ENCODE measurements at places on chromosomes 5 and 9.

DNA sequence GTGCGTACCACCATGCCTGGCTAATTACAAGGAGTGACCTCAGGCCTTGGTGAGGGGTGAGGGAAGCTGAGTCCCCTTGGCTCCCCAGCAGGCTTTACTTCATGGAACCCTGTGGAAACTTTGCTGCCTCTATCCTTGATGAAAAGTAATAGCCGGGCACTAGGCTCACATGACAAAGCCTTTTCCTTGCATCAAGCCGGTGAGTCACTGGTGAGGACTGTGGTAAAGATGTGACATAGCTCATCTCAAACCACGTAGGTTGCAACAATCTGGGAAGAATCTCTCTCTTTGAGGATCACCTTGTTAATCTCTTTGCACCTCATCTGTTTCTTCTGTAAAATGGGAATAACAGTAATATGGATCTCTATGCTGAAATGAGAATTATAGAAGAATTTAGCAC lies 116.3 kb upstream of the SLC25A48 start:
- no peak for DNase-seq

DNA sequence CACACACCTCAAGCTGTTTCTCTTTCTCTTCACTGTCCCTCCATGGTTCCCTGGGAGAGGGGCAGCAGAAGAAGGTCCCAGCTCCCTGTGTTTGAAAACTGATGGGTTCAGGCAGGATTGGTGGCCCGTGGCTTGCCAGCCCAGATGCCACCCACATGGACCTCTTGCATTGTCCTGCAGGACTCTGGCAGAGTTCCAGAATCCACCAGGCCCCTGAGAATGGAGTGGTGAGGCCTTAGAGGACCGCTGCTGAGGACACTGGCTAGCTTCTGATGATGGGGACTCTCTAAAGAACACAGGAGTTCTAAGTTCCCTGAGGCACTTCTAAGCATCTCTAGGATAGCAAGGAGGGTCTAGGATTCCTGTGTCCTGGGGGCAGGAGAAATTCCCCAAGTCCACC lies 24.8 kb downstream of the CTSL start:
- no peak for DNase-seq

GRCh38 chr5:177111720-177112394 lies 21.7 kb upstream of the NSD1 start:
- DNase-seq, result no peak

- DNase-seq, result no peak
Observed at GRCh38 chr9:5578018-5578697, 50.7 kb upstream of the RIC1 start.

DNA sequence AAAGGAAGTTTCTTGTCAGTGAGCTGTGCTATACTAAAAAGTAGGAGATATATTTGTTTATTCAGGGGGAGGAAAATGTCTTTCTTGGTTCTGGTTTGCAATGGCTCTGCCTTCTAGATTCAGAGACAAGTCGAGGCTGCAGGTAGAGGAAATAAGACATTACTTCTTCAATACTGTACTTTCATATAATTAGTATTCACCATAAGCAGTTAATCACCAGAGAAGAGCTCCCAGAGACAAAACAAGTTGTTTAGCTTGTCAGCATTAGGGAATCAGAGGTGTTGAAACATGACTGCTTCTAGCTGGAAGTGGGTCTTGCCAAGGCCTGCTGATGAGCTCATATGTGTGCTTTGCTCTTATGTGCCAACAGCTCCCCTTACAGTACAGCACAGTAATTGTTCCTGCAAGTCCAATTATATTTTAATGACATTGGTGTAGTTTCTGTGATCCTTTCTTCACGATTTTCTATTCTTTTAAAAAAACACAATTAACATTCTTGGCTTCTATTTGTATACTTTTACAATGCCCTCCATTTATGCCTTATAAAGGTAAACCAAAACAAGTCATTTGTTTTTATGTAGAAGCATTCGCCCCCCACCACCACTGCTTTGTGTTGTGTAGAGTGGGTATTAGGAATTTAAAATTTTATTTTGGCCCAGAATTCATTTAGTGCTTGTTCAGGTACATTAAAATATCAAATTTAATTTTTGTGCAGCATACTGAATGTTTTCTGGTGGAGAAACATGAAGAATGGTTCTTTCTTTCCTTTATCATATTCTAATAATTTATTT lies 112.2 kb downstream of the RPS23 start:
- DNase-seq, result peak; percentile 81

DNA sequence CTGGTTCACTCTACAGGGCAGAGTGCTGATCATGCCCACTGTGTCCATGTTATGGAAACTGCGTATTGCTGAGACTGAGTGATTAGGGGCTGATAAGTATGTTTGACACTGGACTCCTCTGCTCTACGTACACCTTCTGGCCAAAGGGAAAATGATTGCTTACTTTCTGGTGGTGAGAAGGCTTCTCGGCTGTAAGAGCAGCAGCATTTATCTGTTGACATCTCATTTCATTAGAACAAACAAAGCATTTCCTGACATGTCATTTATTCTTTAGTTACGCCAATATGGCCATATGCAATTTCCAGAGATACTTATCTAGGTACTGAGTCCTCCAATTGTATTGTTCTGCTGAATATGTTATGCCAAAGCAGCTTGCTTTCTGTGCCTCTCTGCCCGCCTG lies 5.6 kb downstream of the FAXDC2 start:
- DNase-seq, result no peak

GRCh38 chr9:111514967-111515366 lies 10.0 kb upstream of the ZNF483 start:
- DNase-seq, result no peak

DNA sequence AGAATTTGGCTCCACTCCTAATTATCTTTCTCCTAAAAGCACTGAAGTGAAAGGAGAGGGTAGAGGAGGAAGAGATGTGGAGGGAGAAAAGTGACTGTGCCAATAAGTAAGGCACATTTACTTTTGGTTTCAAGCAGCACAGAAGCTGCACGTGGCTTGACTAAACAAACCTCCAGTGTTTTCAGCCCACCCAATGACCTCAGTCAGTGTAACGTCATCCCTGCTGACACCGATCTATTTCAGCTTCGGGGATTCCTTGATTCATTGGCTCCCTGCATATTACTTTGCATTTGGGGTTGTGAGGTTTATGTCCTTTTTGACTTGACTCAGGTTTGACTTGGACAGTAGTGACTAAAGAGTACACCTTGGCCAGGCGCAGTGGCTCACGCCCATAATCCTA lies 35.6 kb upstream of the NIM1K start:
- DNase-seq, result no peak

DNA sequence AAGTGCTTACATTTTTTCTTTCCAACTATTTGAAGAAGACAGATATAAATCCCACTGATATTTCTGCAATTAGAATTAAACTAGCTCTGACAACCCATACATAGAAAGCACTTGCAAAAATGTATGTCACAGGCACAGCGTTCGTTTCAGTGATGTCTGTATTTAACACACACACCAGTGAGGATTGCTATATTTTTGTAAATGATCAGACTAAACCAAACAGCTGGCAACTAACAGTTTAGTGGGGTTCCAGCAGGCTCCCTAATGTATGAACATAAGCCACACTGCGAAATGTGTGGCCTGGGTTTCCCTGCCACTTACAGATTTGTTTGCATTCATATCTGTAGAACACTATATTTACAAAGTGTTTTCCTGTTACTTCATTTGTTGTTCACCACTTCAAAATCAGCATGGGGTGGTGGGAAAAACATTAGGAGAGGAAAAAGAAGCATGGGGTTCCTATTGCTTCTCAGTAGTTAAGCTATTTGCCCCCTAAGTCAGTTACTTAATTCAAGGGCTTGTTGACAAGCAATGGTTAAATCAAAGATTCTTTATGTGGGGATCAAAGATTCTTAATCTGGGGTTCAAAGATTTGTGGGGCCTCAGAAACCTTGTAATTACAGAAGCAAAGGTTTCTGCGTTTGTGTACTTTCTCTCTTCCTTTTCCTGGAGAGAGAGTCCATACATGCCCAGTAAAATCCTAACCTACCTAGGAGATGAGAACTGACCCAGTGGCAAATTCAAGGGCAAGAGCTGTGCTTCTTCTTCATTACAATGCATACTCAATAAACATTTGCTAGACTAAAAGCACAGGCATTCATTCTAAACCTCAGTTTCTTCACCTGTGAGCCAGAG lies 27.1 kb downstream of the ZNF608 start:
- no peak for DNase-seq

DNA sequence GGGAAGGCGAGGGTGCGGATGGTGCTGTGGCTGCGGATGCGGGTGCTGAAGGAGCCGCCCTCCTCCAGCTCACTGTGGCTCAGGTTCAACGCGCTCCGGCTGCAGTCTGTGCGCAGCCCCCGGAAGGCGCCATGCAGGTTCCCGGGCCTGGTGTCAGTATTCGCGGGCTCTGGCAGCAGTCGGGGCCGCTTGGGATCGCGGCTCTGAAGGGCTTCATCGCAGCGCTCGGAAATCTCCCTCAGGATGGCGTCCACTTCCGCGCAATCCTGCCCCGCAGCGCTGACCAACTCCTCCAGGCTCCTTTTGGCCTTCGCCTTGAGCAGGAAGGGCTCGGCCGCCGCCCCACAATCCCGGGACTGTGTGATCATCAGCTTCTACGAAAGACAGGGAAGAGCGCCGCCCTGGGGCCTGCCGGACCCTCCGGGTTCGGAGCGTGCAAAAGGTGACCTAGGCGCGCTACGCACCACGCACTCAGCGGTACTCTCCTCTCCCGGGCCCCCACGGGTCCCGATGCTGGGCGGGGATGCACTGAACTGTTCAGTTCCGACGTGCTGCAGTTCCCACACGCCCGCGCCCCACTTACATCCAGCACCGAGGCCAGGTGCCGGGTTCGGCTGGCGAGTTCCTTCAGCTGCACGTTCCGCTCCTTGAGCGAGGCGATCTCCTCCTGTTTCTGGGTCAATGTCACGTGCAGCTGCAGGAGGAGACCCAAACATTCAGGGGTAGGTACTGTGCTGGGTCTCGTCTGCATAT lies 6.5 kb downstream of the MCIDAS start:
- DNase-seq, result no peak

DNA sequence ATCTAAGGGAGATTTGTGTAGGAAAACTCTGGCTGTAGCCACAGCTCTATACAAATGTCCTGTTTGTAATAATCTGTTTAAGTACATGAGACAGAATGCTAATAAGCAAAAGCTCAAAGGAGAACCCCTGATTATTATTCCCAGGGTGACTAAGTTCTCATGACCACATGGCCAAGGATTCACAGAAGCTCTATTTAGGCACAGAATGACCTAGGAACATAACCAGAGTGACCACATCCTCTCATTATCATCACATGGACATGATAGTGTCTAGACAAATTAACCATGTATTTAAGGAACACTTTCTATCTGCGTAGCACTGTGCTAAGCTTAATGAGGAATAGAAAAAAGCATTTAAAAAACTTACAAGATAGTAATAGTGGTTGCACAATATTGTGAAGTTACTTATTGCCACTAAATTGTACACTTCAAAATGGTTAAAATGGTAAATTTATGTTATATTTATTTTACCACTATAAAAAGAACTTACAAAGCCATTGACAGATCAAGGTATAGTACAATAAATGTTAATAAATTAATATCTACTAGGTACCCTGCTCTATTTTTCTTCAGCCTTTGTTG lies 56.3 kb downstream of the STX17 start:
- DNase-seq, result no peak

- DNase-seq, result no peak
Observed at GRCh38 chr5:96235008-96235910, 197.8 kb downstream of the PCSK1 start.

DNA sequence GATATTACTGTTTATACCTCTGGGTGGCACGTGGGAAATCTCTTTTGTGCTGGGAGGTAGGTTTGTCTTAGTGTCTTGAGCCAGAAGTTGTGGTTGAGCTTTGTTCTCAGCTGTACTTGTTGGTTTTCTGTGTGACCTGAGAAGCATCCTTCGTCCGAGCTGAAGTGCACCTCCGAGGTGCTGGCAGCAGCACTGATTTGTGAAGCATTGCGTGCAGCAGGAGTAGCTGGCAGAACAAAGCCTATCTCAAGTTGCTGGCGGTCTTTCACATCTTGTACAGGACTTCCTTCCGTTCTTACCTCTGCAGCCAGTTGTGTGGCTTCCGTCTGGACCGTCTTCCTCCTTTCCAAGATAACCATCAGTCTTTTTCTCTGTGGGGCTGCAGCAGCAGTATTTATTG lies 4.3 kb downstream of the PRRC2B start:
- DNase-seq, result no peak

GRCh38 chr5:80865551-80865950 lies 94.6 kb upstream of the RASGRF2 start:
- peak; percentile 18 for DNase-seq

- no peak for DNase-seq
Observed at GRCh38 chr5:140927228-140927573, 1.1 kb downstream of the PCDHAC1 start.

DNA sequence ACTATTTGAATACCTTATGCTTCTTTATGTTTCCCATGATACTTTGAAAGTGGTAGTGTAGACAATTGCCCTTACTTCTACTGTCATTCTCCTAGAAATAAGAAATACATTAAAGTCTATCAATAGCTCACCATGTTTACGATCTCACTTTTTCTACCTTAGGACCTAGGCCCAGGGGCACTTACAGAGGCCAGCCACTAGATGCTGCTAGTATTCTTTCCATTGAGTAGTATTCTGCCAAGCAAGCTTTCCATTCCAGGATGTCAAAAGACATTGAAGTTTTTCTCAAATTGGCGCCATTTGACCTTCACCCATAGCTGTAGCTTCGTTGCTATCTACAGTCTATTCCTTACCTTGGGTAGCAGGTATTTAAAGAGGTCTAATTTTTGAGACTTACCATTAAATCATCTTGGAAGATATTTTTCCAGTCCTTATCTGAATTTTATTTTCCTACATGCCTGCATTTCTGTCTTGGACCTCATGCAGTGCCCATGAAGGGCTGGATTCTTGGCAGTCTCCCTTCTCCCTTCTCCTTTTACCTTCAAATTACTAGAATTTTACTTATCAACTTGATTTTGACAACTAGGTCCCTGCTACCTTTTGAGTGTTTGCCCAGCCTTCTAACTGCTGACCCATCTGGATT lies 246.0 kb upstream of the NUDT12 start:
- peak; percentile 32 for DNase-seq

DNA sequence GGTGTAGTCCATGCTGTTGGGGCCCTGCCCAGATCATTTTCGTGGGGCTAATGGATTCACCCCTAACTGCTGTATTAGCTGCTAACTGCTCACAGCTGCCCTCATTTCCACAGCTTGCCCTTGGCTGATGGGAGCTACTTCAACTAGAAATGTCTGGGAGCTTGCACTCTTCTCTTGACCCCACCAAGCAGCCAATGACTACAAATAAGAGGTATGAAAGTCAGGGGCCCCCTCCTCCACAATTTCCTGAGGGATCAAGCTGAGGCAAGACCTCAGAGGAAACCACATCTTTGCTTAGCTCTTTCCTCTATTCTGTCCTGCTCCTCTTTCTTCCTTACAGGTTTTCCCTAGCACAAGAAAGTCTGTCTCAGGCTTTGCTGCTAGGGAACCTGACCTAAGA lies 397.5 kb downstream of the MLLT3 start:
- no peak for DNase-seq
